HT1080 (cell line): ENCODE measurements at places on chromosomes 16 and 17. TPM values are rescaled to one million over a fixed set of nuclear protein-coding genes. Genes with fewer than 3 reads are reported as not detected.
A peak's percentile ranks its signal among the peaks of the same experiment; 100 is the strongest.

DNA sequence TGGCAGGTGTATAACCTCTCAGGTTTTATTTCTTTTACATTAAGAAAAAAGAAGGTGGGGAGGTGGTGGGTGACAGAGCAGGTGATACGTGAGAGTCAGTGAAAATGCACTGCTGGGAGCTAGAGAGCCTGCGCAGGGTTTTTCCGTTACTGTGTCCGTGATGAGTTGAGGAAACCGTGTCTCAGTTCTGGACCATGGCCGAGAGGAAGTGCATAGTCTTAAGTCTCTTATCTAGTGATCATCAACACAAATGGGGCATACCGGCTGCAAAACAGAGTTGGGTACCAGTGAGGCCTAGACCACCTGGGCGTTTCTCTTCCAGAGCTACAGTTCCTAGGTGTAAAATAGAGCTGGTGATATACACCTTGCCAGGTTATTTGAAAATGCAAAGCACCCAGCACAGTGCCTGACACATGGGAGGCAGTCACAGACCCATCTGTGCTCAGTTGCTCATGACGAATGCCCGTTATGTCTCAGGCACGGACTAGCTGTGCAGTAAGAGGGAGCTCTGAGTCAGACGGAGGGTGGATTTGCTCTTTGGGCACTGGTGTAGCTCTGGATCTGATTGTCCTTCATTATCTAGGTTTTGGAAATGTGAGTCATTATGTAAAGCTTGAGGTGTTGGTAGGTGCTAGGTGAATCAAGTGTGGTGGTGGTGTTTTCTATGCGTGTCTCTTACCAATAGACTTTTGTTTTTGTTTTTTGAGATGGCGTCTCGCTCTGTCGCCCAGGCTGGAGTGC, 60.9 kb downstream of the RPTOR start:
- DNase-seq = peak; percentile 32

DNA sequence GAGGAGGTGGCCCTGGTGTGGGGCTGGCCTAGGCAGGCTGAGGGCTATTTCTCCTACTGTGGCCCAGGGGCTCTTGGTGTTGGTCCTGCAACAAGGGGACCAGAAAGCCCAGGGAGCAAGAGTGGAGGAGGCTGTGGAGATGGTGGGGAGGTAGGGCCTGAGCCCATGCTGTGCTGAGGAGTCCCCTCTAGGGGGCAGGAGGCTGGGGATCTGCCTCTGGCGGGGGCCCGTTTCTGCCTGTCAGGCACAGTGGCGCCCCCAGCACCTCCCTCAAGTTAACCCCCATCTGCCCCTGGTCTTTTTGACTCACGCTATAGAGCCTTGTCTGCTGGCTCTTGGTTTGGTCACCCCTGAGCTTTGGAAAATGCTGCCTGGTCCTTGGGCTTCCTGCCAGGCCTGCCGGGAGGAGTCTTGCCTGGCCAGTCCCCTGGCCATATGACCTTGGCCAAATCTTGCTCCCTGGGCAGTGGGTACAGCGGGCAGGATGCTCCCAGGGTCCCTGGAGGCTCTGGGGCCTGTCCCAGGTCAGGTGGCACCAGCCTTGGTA, 5.9 kb downstream of the BAIAP2 start:
- DNase-seq = peak; percentile 32

KRTAP9-2 gene
- total RNA-seq = not detected in 2 replicates

DNA sequence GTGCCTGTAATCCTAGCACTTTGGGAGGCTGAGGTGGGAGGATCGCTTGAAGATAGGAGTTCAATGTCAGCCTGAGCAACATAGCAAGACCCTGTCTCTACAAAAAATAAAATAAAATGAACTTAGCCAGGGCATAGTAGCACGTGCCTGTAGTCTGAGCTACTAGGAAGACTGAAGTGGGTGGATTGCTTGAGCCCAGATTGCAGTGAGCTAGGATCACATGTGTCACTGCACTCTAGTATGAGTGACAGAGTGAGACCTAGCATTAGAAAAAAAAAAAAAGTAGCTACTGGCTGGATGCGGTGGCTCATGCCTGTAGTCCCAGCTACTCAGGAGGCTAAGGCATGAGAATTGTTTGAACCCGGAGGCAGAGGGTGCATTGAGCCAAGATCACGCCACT, 6.0 kb downstream of the ADAP2 start:
- DNase-seq = no peak

CHST5 gene
- total RNA-seq = not detected in 2 replicates

EXOC3L1 gene
- total RNA-seq = 1.1 and 1.6 TPM in 2 replicates

DNA sequence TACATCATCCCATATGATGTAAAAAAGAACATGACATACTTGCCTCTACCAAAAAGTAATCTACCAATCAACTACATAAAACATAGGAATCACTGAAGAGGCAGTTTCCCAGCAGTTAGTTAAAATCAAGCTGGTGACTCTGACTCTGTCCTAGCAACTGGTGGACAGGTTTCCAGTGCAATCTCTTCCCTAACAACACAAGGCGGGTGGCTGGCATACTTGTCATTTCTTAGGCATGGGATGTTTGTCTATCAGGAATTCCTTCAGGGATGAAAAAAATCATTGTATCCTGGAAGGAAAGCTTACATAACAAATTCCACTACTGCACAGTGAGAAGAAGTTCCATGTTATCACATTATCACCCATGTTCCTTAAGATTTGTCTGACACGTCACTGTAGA, 50.9 kb downstream of the HELZ start:
- DNase-seq = peak; percentile 33

GRCh38 chr16:89422905-89423630, 67.3 kb downstream of the ANKRD11 start:
- DNase-seq = peak; percentile 84

DNA sequence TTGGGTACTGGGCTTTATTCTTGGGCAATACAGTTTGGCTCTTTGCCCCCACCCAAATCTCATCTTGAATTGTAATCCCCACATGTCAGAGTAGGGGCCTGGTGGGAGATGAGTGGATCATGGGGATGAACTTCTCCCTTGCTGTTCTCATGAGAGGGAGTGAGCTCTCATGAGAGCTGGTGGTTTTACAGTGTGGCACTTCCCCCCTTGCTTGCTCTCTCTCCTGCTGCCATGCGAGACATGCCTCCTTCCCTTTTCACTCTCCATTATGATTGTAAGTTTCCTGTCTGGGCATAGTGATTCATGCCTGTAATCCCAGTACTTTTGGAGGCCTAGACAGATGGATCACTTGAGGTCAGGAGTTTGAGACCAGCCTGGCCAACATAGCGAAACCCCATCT, 18.1 kb upstream of the CNEP1R1 start:
- DNase-seq = no peak

PRDM7 gene
- not detected in 2 replicates for total RNA-seq

DNA sequence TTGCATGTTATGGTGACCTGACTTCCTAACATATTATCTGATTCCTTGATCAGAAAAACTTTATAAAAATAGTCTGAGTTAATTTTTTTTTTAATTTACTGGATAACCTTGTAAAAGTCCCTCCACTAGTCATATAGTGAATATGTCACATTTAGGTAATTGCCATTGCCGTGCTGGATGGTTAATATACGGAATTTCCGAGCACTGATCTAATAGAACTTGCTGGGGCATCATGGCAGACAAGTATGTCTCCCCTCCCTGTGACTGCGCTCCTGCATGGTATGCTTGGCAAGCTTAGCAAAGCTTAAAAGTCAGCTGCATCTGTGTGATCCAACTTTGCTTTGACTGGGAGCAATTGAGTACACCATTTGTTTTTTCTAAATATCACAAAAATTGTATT, 239.4 kb upstream of the TBX2 start:
- no peak for DNase-seq

LYZL6 gene
- not detected in 2 replicates for total RNA-seq

AANAT gene
- total RNA-seq = 0.05 TPM in 1 of 2 replicates, not detected in the other

- DNase-seq = peak; percentile 95
Measured at GRCh38 chr17:41777574-41778188, 8.8 kb downstream of the JUP start.

HS3ST4 gene
- not detected in 2 replicates for total RNA-seq

GRCh38 chr16:73775841-73776388, 520.7 kb upstream of the PSMD7 start:
- no peak for DNase-seq

- DNase-seq = no peak
Measured at GRCh38 chr16:69413045-69413664, 11.3 kb upstream of the CYB5B start.

GSE1 gene
- 6.3 and 10.1 TPM in 2 replicates for total RNA-seq

DNA sequence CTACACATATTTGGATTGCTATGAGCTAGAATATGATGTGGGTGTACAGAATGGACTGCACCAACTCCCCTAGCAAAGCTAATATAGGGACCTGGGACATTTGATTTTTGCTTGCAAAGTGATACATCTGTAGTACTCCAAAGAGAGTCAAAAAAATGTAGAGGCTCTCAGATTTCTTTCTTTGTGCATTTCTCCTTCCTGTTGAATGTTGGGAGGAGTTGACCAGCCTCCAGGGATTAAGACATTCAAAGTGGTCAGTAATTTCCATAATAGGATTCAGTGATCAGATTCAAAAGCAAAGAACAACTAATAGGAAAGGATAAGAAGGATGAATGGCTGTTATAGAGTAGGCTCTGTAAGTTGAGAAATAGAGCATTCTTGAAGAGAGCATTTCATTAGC, 934.9 kb downstream of the KCNJ2 start:
- no peak for DNase-seq

GPRC5B gene
- 1.2 and 2.7 TPM in 2 replicates for total RNA-seq

- DNase-seq = no peak
Measured at GRCh38 chr16:82682767-82683166, 56.0 kb downstream of the CDH13 start.

SLC43A2 gene
- 3.5 and 3.9 TPM in 2 replicates for total RNA-seq

DNA sequence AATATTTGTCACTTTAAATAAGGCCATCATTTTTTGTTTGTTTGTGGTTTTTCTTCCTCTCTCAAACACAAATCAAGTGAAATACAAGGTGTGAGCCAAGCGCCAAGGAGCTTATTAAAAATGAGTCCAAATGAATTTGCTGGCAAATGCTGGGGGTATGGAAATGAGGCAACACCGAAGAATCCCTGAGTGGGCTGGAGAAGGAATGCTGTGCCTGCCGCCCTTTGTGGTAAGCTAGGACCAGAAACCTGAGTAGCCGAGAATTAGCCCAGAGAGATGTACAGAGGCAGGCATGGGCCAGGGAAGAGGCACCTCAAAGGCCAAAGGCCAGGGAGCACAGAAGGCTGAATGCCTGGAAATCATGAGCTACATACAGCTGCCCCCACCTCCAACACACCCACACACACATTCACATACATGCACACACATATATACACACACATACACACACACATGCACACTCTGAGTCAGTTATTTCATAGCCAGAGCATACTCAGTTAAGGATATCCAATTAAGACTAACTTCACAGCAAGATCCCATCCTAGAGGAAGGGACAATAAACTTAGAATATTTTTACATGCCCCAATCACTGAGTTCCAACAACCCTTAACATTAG, 266.1 kb upstream of the DYNLRB2 start:
- DNase-seq = peak; percentile 55

GRCh38 chr17:49112936-49113335, 19.6 kb upstream of the B4GALNT2 start:
- no peak for DNase-seq

MMP28 gene
- 0.13 and 0.18 TPM in 2 replicates for total RNA-seq

DNA sequence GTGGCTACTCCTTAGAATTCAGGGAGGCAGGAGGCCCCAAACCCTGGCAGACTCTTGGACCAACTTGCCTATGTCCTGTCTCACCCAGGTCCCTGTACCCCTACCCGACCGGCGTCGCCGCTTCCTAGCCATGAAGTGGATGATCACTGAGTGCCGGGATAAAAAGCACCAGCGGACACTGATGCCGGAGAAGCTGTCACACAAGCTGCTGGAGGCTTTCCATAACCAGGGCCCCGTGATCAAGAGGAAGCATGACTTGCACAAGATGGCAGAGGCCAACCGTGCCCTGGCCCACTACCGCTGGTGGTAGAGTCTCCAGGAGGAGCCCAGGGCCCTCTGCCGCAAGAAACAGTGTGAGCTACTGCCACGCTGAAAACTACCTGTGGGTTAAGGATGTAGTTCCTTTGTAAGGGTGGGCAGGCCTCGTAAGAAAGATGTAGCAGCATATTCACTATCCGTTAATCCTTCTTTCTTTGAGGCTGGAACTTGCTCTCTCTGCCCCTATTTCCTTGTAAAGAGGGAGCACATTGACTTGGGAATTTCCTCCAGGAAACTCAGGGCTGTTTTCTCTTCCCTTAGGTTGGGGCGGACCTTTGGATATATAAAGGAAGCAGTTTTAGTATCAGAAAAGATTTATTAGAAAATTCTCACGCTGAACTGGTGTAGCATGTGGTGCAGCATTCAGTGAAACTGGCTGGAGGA, 4.1 kb downstream of the MRPS7 start:
- DNase-seq = no peak

DNA sequence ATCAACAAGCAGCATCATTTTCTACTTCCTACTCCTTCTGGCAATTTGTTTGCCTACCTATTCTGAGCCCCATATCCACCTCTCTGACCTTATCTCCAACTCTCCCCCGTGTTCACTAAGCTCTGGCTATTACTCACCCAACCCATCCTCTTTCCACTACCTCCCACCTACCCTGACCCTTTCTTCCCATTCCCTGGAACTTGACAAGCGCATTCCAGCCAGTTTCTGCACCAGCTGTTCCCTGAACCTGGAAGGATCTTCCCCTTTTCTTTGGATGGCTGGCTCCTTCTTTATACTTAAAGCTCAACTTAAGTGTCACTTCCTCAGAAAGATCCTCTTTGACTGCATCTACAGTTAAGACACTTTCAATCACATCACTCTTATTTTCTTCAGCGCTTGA, 2.2 kb downstream of the DCUN1D3 start:
- DNase-seq = no peak
